ENCODE measurements at places on chromosomes 1 and 21.

GRCh38 chr1:154874465-154874864 lies 4.4 kb upstream of the KCNN3 start:
- no peak for DNase-seq

DNA sequence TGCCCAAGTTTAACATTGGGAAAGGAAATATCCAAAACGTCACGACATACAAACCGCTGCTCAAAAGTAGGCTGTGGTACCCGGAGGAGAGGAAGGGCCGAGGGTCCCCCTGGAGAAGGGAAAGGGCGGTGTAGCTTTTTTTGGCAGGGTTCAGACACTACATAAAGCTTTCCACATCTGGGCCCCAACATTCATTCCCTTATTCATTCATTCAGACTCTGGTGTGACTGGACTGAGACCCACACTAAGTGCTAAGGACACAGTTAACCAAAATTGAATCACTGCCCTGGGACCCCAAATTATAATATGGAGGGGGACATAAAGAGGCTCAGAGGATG lies 10.3 kb upstream of the COL8A2 start:
- no peak for DNase-seq

- DNase-seq: no peak
Observed at GRCh38 chr1:170929835-170930554, 5.3 kb upstream of the MROH9 start.

DNA sequence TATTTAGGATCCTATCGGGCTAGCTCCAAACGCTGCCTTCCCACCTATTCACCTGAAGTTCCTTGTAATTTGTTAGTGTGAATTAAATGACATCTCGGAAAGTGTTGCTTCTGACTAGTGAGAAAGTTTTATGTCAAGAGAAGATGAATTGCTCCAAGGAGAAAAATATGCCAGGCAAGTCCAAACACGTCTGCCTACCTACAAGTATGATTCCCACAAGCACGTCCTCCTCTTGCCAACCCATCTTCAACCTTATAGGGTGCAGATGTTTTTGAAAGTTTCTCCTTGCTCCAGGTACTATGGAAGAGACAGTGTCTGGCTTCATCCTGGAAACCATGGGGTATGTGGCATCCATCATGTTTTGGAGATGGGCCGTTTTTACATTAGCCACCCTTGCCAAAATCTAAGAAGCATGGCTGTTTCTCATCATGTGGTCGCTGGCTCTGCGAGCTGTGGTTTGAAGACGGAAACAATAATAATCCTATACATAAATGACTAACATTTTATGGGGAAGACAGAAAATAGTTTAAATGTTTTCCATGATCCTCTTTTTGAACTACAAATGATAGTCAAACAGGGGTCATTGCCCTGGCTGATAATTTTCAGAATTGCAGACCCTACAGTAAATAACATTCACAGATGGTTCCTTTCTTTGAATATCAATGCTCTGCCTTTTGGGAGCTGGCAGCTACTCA lies 505.8 kb downstream of the SMYD3 start:
- no peak for DNase-seq

DNA sequence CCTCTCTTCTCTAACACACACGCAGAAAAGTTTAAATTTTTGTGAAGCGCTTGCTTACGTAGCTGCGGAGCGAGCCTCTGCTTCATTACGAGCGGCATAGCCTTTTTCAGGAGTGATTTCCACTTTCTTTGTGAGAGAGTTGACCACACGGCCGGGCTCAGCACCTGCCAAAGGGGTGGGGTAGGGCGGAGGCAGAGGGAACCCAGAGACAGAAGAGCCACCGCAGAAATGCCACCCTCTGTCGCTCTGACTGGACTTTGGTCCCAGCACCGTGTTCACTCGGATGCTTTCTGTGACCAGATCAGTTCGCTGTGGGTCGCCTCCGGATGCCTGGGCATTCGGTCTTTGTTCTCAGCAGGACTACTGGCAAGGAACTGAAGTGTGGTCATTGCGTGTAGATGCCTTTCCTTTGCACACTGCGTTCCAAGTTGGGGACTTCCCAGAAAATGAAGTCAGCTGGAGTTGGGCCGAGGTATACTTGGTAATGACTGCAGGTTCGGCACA lies 883 bp downstream of the CHODL start:
- DNase-seq: no peak

- DNase-seq: no peak
Observed at GRCh38 chr1:93813076-93813475, 65.9 kb downstream of the DNTTIP2 start.

GRCh38 chr1:214864896-214865688 lies 217.4 kb upstream of the KCNK2 start:
- DNase-seq: no peak

DNA sequence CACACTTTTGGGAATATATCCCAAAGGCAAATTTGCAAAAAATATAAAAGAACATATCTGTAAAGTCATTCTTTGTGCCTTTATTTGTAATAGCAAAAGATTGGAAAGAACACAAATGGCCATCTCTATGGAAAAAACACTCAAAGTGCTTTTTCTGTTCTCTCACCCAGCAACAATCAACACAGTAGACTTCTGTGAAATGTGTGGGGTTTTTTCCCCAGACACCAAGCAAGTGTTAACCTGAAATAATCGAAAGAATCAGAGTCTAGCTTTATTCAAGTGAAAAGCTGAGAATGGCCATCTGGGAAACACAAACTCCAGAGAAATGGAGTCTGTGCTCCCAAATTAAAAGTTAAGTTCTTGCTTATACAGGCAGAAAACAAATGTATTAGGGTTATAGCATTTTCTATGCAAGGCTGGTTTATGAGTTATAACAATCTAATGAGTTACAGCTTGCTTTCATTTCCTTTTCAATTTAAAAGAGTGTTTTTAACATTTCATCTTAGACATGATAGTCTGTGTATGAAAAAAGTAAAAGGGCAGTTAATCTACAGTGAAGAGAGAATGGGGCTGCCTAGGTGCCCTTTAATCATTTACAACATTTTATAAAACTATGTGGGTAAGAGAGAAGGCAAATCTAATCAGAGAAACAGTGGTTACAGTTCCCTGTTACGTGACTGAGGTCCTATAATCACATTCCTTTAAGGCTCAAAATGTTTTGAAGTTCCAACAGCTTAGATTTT lies 46.6 kb downstream of the SLC30A7 start:
- no peak for DNase-seq

- no peak for DNase-seq
Observed at GRCh38 chr1:177247623-177248176, 76.9 kb downstream of the BRINP2 start.

DNA sequence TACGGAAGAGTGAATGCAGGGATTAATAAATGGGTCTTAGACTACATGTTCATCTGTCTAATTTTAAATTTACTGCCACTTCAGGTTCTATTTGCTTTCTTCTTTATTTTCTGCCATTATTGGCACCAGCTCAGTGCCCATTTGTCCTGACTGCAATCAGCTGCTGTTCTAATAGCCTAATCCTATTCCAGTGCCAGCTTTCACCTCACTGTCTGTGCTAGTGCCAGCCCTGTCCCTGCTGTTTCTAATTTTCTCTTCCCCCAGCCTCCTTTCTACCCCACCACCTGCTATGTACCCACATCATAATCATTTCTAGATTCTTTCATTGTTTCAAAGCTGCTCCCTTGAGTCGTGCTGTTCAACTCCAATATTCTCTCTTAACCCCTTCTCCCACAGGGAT lies 86.4 kb downstream of the KCNK1 start:
- DNase-seq: peak; percentile 62

- DNase-seq: no peak
Observed at GRCh38 chr1:219917851-219918466, 10.4 kb downstream of the SLC30A10 start.

DNA sequence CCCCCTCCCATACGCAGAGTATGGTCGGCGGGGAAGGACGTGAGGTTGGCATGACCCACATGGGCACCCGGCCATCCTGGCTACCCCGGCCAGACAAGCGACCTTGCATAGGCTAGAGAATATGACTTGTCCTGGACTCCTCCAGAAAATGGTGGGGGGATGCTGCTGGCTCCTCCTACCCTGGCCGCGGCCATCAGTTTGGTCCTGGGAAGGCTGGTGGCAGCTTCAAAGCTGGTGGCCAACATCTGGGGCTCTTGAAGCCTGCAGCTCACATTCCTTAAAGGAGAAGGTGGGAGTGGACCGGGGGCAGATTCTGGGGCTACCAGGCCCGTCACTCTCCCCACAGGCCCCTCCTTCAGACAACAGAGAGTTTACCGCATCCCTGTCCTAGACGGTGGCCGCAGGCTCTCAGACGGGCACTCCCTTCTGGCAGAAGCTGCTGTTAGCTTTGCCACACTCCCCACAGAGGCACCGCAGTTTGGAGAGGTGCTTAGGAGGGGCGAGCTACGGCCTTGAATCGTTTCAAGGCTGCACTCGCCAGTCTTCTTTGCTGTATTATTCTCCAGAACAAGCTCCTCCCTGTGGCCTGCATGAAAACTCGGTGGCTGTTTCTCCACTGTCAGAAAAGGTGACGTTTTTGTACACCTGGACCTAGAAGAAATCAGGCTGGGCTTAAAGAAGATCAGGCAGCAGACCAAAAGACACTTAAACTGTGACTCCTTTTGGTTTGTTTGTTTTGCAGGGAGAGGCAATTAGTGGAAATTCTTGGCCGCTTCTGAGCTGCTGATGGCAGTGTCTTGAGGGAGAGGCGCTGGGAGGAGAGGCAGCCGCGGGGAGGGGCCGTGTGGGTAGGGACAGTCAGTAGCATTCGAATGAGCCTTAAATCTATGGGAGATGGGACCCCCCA lies 68.0 kb downstream of the RUNX3 start:
- no peak for DNase-seq

DNA sequence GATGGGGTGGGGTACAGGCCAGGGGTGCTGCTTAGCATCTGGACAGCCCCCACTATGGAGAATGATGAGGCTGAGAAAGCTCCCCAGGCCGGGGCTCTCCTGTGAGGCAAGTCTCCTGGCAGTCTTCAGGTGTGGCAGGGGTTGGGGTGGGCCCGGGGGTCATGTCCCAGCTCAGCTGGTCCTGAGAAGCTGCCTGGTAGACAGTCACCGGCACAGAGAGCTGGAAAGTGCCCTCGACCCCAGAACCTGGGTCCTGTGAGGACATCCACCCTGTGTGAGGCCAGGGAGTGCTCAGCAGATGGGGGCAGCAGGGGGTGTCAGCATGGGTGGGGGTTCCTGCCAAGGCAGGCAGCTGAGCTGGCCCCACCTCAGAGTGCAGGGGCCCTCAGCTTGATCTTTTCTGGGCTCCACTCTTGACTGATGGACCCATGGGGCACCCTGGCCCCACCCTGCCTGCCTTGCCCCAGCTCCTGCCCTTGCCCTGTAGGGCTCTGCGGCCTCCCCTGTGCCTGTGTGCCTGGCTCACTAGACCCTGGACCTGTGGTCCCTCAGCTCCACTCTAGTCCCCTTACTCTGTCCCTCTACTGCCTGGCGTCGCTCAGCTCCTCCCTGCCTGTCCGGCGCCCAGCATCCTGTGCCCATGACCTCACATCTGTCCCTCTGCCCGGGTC lies 5.8 kb downstream of the IBA57 start:
- no peak for DNase-seq

GRCh38 chr1:248858096-248858890 lies 592 bp downstream of the ZNF692 start:
- no peak for DNase-seq

Measured in NCI-H1436 treated with DMSO at 0.1 percent for 48 hours (cell line).